ENCODE measurements at places on chromosomes 1 and 21.

- no peak for DNase-seq
These were observed at the start of gene TIAM1 for GRCh38 chr21:31343680-31344480. TIAM1 (minus strand) TSS chr21:31344261; CDS start chr21:31266972, 77,289 bp downstream.

- DNase-seq: no peak
These were observed 100.1 kb upstream of the S1PR1 start for GRCh38 chr1:101136739-101137138.

DNA sequence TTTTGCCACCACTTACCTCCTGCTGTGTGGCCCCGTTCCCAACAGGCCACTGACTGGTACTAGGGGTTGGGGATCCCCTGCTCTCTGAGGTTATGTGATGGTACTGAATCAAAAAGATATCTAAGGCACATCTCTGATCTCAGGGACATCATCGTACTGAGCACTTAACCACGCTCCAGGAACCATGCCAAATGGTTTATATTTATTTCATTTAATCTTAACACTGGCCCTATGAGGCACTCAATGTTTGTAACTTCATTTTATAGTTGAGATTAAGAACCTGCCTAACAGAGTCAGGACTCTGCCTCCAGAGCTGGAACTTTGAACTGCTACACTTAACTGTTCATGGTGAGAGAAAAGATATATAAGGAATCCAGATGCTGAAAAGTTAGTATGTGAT lies 98.0 kb upstream of the HP1BP3 start:
- DNase-seq: no peak

GRCh38 chr1:94634977-94635416 lies 93.4 kb upstream of the F3 start:
- DNase-seq: no peak

GRCh38 chr1:156062189-156062588 lies 1.2 kb downstream of the RAB25 start:
- DNase-seq: no peak

DNA sequence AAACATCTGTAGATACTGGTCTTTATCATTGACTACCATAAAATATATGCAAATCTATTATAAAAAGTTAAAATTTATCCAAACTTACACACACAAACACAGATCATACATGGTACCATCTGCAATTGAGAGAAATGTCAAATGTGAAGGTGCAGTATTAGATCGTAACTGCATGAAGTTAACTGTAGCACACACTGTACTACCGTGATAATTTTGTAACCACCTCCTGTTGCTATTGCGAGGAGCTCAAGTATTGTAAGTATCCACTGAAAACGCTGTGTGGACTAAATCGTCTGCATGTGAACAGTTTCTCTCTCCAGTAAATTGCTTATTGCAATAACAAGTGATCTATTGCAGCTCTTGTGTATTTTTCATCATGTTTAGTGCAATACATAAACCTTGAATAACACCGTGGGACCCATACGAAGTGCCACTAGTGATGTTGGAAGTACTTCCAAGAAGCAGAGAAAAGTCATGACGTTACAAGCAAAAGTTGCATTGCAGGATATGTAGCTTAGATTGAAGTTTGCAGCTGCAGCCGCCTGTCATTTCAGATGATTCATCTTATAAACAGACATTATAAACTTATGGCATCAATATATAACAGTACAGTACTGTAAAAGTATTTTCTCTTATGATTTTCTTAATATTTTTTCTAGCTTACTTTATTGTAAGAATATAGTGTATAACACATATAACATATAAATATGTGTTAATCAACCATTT lies 172.9 kb downstream of the SDCCAG8 start:
- no peak for DNase-seq

DNA sequence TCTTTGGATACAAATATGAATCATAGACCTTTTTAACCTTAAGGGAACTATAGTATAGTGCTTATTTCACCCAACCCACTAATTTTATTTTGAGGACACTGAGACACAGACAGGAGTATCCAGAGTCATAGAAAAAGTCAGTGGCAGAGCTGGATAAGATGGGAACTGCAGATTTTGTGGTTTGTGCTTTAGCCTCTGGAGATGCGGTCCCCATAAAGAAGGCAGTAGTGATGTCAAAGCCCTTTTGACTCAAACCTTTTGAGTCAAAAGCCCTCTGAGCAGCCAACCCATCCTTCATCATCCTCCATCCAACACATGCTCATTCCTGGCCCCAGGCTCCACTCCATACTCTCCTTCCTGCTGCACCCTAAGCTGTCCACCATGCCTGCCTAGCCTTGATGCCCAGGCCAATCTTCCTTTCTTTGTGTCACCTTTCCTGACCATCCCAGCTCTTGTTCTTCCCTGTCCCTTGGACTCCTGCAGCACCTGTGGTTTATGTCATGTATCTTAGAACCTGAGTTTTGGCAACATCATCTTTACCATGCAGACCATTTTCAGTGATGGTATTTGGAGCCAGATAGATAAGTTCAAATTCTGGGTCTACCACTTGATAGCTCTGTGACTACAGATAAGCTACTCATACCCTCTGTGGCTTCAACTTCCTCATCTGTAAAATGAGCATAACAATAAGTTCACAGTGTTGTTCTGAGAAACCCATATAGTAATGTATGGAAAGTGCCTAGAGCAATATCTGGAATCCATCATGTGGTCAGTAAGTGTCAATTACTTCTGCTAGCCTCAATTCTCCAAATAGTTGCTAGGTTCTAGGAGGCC lies 20.1 kb downstream of the SLAMF1 start:
- DNase-seq: no peak

DNA sequence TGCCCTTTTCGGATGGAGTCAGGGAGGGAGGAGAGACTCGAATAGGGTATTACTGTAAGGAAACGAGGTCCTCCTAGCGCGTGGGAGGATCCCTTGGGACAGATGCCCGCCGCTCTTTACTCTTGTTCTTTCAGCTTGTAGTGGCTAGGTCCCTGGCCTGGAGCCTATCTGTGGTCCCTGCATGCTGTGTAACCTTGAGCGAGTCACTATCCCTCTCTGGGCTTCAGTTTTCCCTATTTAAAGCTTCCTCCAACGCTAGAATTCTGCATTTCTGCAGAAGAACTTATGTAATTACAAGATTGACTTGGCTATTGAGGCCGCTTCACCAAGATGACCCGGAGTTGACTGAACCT lies 744 bp downstream of the MIER1 start:
- DNase-seq: no peak

- no peak for DNase-seq
These were observed 8.5 kb downstream of the TMEM61 start for GRCh38 chr1:54988975-54989374.

DNA sequence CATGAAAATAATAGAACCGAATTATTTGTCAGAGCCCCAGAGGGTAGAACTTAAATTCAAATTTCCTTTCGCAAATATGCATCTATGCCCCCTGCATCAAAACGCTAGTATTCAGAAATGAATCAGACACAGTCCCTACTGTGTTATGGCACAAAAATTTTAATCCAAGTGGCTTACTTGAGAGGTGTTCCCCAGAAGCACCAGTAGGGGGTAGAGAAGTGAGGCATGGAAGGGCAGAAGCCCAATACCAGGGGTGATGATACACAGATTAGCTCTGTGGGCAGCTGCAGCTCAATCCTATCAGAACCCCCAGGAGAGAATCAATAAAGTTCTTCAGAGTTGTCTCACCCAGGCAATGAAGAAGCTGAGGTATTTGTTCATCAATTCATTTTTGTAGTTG lies 342.2 kb downstream of the OMA1 start:
- DNase-seq: no peak

- DNase-seq: no peak
These were observed 27.9 kb upstream of the BATF3 start for GRCh38 chr1:212727386-212728181.

- DNase-seq: no peak
These were observed 8.8 kb upstream of the TENT5B start for GRCh38 chr1:27021354-27022031.
